Skeletal muscle cell (primary cell): ENCODE measurements at places on chromosomes 6 and 20.

DNA sequence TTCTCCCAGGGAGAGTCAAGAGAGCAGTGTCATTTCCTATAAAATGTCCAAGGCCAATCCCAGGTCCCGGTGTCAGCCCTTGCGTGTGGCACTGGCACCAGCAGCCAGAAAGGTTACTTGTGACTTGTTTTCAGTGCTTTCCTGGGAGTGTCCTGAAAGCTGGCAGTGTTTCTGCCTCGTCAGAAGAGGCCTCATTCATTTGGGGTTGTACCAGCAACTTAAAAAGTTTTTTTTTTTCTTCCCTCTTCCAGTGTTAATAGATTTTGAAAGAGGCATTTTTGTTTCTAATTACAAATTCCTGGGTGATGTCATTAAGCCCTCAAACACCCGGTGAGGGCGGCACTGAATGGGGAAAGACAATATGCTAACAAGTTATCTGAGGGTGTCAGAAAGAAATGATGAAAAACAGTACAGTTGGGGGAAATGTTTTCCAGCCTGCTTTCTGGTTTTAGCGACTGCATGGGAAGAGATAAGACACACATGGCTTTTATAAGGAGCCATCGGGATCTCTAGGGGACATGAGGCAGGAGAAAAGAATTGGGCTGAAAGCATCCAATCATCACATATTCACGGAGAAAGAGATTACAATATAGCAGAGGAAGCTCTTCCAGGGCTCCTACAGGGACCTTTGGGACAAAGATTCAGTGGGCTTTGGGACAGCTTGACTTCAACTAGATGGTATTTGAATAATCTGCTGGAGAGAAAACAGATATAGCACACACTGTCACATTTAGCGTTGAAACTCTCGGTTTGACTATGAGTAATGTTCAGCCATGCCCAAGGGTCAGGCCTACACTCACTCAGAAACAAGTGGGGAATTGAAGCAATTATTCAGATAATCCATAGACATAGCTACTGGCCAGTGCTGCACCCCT lies 153.0 kb downstream of the BCAS1 start:
- no peak for DNase-seq

GRCh38 chr20:57451795-57452661 lies 60.8 kb downstream of the RBM38 start:
- no peak for DNase-seq

DNA sequence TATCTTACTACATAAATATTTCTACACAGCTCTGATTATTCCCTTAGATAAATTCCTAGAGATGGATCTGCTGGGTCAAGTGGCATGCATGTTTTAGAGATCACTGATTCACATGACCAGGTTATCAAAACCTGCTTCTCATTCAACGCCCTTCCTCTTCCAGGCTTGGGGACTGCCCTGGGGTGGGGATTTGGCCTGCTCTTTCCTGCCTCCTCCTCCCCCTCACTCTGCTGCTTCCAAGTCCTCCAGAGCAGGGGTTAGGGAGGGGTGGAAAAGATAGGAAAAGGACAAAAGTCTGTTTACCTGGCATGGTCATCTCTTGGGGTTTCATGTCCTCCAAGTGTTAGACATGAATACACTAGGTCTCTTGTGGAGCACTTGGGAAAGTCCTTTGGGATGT lies 105.6 kb upstream of the GPR6 start:
- DNase-seq: no peak

DNA sequence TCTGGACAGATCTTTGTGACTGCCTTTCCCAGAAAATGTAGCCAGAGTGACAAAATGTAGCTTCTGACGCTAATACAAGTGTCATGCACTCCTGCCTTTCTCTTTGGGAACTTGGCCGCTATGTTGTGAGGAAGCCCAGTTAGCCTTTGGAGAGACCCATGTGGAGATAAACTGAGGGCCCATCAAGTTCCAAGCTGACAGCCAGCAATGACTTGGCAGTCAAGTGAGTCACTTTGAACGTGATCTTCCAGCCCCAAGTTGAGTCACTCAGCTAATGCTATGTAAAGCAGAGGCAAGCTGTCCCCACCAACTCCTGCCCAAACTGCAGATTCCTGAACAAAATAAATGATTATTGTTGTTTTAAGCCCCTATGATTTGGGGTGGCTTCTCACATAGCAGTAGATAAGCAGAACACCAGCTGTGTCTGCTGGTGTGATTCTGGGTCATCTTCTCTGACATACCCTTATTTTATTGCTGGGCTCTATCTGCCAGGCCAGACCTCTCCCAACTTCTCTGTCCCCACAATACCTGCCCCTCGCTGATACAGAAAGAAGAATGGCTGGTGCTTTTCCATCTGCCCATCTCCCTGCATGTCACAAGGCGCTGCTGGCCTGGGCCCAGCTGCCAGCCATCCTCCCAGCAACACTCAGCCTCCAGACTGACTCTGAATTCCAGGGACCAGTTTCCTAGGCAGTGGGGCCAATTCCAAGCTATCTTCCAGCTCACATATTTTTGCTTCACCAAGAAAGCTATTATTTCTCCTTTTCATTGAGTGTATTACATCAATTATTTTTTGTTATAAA lies 274.8 kb downstream of the LRFN2 start:
- DNase-seq: no peak

GRCh38 chr6:2962004-2962403 lies 9.4 kb downstream of the SERPINB6 start:
- DNase-seq: no peak

DNA sequence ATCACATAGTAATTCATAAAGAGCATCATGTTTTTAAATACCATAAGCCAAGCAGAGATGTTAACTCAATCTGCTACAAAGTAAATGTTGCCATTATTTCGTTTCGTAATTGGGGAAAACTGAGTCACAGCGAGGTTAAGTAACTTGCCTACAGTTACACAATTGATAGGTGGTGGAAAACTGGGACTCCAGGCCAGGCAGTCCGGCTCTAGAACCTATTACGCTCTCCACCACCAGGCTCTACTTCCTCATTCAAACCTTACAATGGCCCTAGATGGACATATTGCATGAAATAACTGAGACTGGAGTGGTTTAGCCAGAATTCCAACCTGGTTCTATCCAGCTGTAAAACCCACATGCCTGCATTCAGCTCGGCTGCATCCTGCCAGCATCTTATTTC lies 58.2 kb downstream of the LINC00237 start:
- DNase-seq: no peak

- DNase-seq: no peak
Measured at GRCh38 chr20:8322662-8323217, 190.7 kb downstream of the PLCB1 start.

DNA sequence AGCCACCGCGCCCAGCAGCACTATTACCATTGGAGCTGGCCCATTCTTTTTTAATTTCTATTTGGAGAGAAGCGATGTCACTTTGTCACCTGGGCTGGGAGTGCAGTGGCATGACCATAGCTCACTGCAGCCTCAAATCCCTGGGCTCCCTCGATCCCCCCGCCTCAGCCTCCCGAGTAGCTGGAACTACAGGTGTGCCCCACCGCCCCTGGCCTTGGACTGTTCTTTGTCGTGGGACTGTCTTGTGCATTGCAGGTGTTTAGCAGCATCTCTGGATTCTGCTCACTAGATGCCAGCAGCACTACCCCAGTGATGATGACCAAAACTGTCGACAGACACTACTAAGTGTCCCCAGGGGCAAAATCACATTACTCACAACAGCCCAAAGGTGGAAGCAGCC lies 80.3 kb downstream of the PRND start:
- no peak for DNase-seq

- no peak for DNase-seq
Measured at GRCh38 chr6:25991785-25992412, 29.3 kb downstream of the TRIM38 start.

GRCh38 chr6:74941424-74941823 lies 264.4 kb downstream of the COL12A1 start:
- DNase-seq: no peak

DNA sequence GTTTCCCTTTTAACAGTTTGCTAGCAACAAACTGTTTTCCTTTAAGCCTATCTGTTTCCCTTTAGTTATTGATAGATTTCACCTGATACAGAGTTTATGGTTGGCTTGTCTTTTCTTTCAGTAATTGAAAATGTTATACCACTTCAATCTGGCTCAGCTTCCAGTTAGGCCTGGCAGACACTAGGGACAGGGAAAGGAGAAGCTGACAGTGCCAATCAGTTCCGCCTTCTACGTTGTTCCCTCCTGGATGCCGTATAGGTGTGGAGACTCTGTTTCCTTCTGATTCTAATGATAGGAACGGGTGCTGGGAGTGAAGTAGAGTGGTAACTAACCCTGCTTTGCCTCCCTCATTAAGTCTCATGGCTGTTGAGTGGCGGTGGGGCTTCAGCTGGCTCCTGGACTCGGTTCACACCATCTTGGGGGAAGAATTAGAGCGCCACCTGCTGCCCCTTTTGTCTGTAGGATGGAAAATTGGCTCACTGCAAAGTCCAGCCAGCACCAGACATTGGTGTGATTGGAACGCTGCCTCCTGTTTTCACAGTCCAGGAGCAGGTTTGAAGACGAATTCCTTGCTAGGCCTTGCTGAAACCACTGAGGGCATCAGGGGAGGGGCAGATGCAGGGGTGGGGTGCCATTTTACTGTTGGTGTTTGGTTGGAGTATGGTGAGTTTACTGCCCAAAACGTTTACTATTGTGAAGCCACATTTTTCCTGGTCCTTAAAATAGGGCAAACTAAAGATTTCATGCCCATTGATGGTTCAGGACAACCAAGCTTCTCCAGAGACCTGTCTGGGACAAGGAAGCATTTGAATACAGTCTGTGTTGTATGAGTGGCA lies 1729.5 kb downstream of the GRIK2 start:
- DNase-seq: peak; percentile 0

DNA sequence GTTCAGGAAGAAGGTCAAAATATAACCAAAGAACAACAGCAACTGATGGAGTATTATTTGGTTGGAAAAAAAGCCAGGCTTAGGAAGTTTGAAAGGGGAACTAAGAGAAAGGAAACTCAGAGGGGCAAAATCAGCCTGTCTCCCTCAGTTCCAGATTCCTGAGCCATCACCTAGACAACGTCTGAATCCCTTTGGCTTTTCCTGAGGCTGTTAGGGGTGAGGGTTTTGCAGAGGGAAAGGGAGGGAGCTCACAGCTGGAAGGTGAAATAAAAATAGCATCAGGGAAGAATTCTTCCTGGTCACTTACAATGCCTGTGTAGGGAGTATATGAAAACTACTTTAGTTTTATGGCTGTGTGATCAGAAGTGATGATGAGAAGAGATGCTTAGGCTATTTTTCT lies 100.5 kb downstream of the SOBP start:
- DNase-seq: no peak

DNA sequence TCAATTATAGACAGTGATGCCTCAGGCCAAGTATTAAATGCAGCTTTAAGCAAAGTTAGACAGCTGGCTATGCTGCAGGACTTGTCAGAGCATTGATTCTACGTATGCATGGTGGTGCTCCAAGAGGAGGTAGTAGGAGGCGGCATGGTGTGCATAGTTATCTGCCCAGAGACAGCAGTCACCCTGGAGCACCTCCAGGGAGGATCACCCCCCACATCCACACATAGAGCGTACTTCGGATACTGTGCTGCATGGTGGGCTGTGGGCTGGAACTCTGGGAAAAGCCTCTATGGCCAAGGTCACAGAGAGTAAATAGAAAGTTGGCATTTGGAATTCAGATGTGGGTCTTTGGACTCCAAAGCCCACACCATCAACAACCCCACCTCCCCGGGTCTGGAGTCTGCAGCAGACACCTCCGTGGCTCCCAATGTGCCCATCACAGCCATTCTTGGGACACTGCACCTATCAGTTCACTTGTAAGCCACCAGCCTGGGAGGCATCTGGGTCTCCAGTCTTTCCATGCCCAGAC lies 64.5 kb upstream of the STX16 start:
- no peak for DNase-seq

DNA sequence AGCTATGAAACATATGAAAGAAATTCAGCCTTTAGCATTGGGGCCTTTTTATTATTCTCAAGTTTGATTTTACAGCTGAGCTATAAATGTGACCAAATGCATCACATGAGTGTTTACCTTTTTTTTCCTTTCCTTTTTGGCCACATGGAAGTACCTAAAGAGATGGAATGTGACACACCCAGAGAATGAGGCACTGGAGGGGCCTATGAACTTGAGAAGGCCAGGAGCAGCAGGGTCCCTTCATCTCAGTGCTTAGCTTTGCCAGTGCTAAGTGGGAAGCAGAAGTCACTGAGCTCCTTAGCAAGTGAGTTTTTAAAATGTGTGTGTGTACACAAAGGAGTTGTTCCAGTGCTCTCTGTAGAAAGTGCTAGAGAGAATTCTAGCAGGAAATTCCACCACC lies 44.7 kb downstream of the RREB1 start:
- no peak for DNase-seq

DNA sequence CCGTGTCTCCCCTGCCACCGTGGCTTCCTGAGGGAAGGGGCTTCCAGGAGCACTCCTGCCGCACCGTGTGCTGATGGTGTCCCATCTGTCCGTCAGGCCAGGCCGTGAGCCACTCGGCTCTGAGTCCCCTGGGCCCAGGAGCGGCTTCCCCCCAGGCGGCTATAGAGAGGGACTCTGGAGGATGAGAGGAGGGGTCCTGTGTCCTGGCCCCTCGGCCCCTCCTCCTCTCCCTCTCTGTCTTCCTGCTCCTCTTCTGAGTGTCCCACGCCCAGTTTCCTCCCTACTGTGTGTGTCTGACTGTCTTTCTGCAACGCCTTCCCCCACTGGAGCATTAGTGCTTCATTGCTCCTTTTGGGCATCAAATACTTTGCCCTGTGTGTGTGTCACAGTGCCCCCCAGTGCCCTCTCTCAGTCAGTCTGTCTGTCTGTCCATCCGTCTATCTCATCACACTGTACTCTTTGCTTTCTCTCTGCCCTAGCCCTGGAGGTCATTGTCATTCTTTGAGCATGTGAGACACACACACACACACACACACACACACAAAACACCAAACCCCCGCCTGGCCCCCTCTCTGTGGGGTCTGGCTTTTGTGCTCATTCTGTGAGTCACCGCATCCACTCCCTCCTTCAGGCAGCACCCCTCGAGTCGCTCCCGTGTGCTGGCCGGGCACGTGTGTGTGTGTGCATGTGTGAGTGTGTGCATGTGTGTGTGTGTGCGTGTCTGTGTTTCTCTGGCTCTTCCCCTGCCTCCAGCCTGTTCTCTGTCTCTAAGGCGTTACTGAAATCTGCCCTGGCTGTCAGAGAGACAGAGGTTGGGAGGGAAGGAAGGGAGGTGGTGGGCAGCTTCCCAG lies 71.9 kb downstream of the SRC start:
- no peak for DNase-seq

DNA sequence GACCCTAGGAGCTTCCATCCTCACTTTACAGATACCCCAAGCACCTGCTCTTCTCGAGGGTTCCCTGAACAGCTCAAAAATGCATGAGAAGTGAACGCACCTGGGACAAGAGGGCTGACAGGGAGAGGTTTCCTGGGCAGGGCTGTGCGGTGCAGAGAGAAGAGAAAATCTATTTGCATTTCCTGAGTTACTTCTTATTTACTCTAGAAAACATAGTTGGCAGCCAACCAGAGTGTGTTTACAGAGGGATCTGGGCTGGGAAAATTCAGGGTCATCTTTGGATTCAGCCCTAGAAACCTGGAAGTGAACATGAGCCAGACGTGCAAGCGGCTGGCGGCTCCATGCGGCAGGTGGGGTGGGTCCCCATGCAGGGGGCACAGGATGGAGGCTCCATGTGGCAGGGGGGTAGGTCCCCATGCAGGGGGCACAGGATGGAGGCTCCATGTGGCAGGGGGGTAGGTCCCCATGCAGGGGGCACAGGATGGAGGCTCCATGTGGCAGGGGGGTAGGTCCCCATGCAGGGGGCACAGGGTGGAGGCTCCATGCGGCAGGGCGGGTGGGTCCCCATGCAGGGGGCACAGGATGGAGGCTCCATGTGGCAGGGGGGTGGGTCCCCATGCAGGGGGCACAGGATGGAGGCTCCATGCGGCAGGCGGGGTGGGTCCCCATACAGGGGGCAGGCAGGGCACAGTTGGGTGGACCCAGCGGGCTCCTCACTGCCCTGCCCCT lies 342.0 kb downstream of the TAF4 start:
- no peak for DNase-seq
